Lower lobe of right lung (tissue), 2 donors: ENCODE measurements at places on chromosomes 11 and 22.

- H3K4me1 ChIP-seq = peaks cover 6% of the 10 kb centered on the region
- H3K27me3 ChIP-seq = no peaks in the 10 kb centered on the region
- peaks cover 100% of the 10 kb centered on the region for H3K36me3 ChIP-seq
- H3K27ac ChIP-seq = no peak overlapping the region
These were observed 13.7 kb downstream of the TRMU start for GRCh38 chr22:46349238-46349637.

- peaks cover 8% of the 10 kb centered on the region for H3K4me1 ChIP-seq
- H3K27ac ChIP-seq = no peak overlapping the region
- H3K36me3 ChIP-seq = no peaks in the 10 kb centered on the region
- peaks cover 5% of the 10 kb centered on the region for H3K27me3 ChIP-seq
These were observed 94.3 kb downstream of the SLC17A6 start for GRCh38 chr11:22432291-22433093.

DNA sequence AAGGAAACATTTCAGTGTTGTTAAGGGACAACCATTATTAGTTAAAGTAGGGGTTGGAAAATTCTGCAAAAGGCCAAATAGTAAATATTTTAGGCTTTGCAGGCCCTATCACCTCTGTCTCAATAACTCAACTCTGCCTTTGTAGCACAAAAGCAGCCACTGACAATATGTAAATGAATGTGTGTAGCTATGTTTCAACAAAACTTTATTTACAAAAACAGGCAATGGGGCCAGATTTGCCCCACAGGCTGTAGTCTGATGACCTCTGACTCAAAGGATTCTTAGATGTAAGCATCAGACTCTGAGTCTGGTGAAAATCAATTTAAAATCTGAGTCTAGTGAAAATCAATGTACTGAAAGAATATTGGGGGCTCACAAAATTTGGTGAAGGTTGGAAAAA lies 50.3 kb downstream of the PAK1 start:
- H3K36me3 ChIP-seq = no peaks in the 10 kb centered on the region
- H3K4me3 ChIP-seq = no peak overlapping the region
- DNase-seq = no peak
- no peaks in the 10 kb centered on the region for H3K27me3 ChIP-seq
- no peaks in the 10 kb centered on the region for H3K4me1 ChIP-seq

- no peak for DNase-seq
- no peaks in the 10 kb centered on the region for H3K27me3 ChIP-seq
- no peaks in the 10 kb centered on the region for H3K4me1 ChIP-seq
- H3K4me3 ChIP-seq = no peak overlapping the region
- no peaks in the 10 kb centered on the region for H3K36me3 ChIP-seq
These were observed 766.1 kb upstream of the ARHGAP42 start for GRCh38 chr11:99920956-99921355.

- H3K4me3 ChIP-seq = no peak overlapping the region
- no peaks in the 10 kb centered on the region for H3K4me1 ChIP-seq
- DNase-seq = no peak
- no peaks in the 10 kb centered on the region for H3K36me3 ChIP-seq
- H3K27ac ChIP-seq = no peak overlapping the region
These were observed 32.3 kb downstream of the CCDC34 start for GRCh38 chr11:27330633-27331270.
